NCI-H2029 (cell line): ENCODE measurements at places on chromosomes 3 and 15.

DNA sequence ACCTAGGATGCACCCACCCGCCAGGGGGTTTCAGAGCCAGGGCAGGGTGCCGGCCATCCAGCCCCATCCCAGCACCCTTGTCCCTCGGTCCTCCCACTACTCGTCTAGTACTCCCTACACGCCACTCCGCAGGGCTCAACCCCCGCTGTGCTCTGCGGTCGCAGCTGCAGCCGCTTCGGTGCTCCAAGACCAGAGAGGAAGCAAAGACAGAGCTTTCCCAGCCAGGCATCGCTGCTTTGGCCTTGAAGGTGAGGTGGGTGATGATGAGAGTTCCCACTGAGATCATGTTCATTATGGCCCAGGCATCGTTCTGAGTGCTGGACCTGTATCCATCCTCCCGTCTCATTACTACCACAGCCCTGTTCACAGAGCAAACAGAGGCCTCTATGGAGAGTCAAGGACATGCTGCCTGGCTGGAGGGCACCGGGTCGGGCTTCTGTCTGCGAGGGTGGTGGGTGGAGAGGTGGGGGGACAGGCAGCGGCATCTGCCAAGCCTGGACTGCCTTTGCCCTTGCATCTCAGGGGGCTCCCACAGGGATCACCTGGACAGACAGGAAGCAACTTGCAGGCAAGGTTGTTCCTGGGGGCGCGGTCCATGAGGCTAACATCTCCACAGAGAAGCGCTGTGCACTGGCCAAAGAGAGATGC lies 66.9 kb downstream of the KLF13 start:
- no peak for DNase-seq

DNA sequence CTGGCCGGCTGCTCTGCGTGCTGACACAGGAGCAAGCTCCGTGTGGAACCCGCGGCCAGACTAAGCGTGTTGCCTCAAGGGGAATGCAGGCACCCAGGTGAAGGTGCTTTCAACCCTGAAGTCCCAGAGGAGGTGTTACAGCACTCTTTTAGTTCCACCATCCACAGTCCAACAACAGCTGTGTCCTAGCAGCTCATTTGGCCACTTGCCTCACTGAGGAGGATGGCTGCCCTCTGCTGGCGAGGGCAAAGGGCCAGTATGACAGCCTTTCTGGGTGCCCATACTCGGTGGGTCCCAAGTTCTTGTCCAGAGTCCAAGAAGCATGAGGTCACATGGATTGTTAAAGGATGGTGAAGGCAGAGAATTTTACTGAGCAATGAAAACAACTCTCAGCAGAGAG lies 87.8 kb downstream of the C3orf85 start:
- peak; percentile 37 for DNase-seq

- DNase-seq: no peak
Measured at GRCh38 chr3:127035677-127036076, 52.8 kb downstream of the PLXNA1 start.

DNA sequence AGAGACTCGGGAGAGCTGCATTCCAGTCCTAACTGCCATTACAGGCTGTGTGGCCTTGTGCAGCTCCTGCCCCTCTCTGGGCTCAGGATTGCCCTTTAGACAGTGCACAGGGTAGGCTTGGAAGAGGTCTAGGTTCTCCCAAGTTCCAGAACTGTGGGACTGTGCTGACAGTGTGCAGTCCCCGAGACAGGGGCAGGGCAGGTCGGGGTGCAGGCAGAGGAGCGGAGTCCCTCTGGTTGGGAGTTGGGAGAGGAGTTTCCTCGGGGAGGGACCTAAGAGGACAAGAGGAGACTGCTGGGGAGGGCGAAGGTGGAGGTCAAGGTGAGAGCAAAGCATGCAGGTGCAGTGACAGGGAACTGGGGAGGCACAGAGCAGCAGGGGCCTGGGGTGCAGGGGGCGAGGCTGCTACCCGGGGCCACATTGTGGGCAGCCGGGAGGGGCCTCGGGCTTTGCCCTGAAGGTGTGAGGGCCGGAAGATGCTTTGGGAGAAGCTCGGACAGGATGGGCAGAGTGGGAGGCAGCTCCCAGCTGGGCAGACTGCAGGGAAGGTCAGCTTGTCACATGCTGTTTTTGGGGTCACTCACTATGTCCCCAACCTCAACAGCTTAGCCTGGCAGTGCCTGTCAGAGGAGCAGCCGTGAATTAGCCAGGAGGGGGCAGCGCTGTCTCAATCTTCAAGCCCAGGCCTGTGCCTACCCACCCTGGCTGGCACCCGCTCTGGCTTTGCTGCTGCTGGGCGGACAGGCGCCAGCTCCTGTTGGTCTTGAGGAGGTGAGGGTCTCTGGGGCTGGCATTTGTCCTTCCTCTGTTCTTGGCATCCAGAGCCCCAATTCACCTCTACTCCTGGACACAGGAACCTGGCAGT lies 15.4 kb upstream of the CSPG4 start:
- DNase-seq: no peak

DNA sequence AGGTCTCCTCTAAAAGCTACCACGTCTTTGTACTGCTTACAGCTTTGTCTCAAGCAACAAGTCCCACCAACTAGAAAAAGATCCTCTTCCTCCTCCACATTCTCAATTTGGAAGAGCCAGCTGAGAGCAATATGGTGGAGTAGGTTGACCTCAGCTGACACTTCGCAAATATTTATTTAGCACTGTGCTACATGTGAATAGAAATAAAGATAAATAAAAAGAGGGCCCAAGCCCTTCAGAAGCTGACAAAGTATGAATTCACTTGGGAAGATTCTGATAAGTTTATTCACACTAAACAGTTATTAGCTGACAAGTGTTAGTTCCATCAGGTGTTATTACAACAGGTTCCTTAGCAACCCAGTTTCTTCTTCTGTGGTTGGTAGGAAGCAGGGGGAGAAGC lies 310.3 kb downstream of the GBE1 start:
- DNase-seq: no peak

GRCh38 chr15:25391971-25392721 lies 46.7 kb downstream of the UBE3A start:
- no peak for DNase-seq

DNA sequence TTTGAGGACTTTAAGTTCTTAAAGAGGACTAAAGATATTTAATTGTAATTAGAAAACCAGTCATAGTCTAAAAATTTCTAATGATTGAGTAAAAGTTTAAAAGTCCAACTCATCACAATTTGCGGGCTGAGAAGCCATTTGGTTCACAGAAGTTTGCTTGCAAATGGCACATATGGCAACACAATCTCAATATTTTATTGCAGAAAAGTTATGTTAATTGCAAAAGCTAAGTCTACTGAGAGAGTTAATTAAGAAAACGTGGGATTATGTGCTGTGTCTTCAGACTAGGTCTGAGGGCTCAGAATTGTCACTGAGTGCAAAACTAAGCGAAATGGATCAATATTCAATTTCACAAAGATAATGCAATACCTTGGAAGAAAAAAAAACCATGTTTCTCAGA lies 289.7 kb downstream of the PYDC2 start:
- DNase-seq: no peak

DNA sequence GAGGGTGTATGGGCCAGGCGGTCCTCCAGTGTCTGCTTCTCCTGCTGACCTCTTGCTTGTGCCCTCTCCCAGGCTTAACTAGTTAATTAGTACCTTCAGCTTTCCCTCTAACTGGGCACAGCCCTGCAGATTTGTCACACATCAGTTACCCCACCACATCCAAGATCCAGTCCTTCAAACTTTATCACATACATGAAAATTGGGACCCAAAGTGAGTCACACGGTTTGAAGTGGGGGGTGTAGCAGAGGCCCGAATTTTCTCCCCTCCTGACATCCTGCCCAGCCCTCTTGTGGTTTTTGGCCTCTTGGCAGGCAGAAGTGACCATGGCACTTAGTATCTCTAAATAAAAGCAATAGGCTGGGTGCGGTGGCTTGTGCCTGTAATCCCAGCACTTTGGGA lies 3.9 kb downstream of the MAPKAPK3 start:
- DNase-seq: no peak

- no peak for DNase-seq
Measured at GRCh38 chr15:38588672-38589071, 24.1 kb upstream of the RASGRP1 start.

DNA sequence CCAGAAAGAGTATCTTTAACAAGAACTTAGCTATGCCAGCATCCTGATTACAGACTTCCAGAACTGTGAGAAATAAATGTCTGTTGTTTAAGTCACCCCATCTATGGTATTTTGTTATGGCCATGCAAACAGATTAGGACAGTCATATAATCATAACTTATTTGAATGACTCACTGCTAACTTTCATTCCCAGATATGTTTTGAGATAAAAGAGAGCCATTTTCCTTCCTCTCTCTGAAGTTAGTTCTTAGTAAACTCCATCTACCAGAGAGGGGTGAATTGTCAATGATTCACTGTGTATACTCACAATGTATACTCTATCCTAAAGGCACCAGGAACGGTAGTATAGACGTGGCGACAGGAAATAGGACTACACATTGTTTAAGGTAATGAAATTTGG lies 179.4 kb upstream of the DPH6 start:
- DNase-seq: no peak

GRCh38 chr3:153268564-153269279 lies 106.7 kb downstream of the RAP2B start:
- DNase-seq: no peak

GRCh38 chr3:46427916-46428833 lies 21.1 kb downstream of the CCRL2 start:
- no peak for DNase-seq

GRCh38 chr3:114974387-114974786 lies 172.7 kb downstream of the ZBTB20 start:
- no peak for DNase-seq

GRCh38 chr3:124576565-124577493 lies 153.4 kb upstream of the UMPS start:
- no peak for DNase-seq

DNA sequence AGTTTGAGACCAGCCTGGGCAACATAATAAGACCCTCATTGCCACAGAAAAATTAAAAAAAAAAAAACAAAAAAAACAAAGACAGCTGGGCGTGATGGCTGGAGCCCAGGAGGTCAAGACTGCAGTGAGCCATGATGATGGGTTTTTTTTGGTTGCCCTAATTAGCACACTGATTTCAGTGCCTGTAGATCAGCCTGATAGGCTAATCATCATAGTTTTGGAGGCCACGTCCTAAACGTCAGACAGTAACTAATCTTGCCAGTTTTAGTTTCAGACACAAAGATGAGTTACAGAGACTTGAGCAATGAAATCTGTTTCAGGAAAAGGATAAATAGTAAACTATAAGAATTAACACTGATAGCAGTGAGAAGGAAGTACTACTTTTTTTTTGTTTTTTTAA lies 55.4 kb downstream of the LRCH3 start:
- no peak for DNase-seq

GRCh38 chr15:77983708-77984445 lies 93.6 kb downstream of the TBC1D2B start:
- DNase-seq: no peak

GRCh38 chr15:55993804-55994560 lies 570 bp upstream of the NEDD4 start:
- DNase-seq: no peak

- DNase-seq: no peak
Measured at GRCh38 chr15:35393398-35393797, 152.6 kb downstream of the DPH6 start.

DNA sequence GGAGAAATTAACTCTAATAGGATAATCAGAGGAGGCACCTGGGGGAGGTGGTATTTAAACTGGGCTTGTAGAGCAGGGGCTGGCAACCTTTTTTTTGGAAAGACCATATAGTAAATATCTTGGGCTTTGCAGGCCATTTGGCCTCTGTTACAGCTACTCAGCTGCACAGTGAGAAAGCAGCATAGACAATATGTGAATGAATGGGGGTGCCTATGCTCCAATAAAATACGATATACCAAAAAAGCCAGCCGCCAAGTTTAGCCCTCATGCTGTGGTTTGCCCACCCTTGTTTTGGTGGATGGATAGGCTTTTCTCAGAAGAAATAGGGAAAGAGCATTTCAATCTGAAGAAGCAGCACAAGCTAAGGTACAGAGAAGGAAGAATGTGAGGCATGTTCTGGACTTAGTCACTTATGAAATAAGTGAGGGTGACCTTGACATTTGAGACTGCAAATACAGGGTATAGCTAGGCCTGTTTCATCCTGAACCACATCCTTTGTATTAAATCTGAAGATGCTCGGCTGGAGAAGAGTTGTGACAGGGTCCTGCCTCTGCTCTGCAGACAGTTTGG lies 131.0 kb upstream of the NR2E3 start:
- no peak for DNase-seq

DNA sequence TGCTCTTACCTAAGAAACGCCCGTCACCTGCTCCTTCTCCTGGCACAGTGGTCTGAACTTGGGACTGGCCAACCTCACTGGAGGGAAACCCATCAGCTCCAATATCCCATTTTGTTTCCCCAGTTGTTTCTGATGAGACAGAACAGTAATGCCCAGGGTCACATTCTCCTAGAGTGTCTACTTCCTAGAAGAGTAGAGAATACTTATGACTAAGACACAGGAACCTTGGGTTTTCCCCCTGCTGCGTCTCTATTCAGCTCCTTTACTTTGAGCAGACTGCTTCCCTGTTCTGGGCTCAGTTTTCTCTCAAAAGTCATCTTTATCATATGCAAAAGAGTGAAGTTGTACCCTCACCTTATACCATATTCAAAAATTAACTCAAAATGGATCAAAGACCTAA lies 79.4 kb downstream of the POLR2M start:
- no peak for DNase-seq

GRCh38 chr15:38897551-38897950 lies 332.9 kb upstream of the RASGRP1 start:
- DNase-seq: no peak

DNA sequence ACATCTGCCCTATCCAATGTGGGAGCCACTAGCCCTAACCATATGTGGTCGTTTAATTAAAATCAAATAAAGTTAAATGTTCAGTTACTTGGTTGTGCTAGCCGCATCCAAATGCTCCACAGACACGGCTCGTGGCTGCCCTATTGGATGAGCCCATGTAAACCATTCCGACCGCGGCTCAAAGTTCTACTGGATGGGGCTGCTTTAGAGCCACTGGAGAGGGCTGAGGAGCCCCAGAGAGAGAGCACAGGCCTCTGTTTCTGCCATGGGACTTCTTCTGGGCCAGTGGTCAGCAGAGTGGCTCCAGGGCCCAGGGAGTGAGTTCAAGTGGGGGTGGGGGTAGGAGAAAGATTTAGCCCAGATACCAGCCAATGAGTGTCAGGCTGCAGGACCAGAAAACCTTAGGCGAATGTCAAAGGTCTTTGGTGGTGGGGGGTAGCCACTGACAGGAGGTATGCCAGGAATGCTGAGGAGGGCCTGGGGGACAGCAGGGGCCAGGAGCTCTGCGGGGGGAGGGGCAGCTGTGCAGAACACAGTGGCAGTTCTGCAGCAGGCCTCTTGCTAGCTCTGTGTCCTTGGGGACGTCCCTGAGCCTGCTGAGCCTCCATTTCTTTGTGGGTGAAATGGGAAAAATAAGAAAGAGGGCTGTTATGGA lies 30.1 kb downstream of the SPSB4 start:
- no peak for DNase-seq

GRCh38 chr15:82986442-82986780 lies 401 bp downstream of the RAMAC start:
- no peak for DNase-seq

- DNase-seq: no peak
Measured at GRCh38 chr3:64143409-64144130, 81.7 kb downstream of the PRICKLE2 start.

GRCh38 chr15:56973463-56973862 lies 55.0 kb downstream of the TCF12 start:
- no peak for DNase-seq
